NCI-H2107 (cell line): ENCODE measurements at places on chromosomes 7 and 10.

DNA sequence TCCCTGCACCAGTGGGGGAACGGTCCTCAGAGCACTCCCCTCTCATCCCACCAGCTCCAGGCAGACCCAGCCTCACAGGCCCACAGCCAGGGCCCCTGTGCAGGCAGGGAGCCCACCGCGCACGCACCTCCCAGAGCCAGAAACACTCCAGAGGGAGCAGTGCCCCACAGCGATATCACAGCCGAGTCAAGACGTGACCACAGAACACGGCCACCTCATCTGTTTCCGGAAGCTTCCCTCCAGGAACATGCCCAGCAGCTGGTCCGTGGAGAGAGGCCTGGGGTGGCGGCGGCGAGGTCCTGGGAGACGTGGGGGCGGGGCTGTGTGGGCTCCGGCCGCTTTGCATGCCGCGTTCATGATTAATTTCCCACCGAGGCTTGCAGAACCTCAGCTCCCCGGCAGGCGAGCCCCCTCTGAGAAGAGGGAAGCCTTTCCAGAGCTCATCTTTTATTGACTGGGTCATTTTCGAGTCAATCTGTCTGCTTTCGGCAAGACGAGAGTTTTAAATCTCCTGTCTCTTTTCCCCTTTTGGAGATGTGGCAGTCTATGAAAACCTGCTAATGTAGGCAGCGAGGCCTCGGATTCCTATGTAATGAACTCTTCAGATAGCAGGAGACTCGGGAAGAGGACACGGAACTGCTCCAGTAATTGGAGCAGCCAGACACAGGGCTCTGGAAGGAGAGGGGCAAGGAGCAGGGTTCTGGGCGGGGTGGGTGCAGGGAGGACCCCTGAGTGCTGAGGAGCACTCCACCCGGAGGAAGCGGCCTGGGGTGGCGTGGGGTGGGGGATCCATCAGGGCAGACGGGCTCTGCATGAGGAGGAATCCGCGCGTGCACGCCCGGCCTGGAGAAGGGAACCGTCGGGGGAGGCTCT is 242.8 kb downstream of the ELFN1 start:
- no peak for DNase-seq

- peak; percentile 7 for DNase-seq
Observed at GRCh38 chr10:75294866-75295701, 59.3 kb upstream of the COMTD1 start.

DNA sequence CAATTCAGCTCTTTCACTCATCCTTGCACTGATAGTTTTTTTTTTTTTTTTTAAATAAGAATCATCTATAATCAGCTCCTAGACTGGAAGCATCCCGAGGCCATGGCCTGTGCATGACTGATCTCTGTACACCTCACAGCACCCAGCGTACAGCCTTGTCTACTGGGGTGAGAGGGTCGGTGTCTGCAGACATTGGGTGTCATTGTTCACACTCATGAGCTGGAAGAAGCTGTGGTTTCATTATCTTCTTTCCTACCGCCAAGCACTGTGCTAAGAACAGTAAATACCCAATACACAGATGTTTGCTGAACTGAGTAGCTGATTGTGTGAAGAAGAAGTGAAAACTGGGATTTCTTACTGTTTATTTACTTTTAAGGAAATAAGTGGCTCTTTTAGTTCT is 123.6 kb downstream of the CLEC2L start:
- DNase-seq: no peak

DNA sequence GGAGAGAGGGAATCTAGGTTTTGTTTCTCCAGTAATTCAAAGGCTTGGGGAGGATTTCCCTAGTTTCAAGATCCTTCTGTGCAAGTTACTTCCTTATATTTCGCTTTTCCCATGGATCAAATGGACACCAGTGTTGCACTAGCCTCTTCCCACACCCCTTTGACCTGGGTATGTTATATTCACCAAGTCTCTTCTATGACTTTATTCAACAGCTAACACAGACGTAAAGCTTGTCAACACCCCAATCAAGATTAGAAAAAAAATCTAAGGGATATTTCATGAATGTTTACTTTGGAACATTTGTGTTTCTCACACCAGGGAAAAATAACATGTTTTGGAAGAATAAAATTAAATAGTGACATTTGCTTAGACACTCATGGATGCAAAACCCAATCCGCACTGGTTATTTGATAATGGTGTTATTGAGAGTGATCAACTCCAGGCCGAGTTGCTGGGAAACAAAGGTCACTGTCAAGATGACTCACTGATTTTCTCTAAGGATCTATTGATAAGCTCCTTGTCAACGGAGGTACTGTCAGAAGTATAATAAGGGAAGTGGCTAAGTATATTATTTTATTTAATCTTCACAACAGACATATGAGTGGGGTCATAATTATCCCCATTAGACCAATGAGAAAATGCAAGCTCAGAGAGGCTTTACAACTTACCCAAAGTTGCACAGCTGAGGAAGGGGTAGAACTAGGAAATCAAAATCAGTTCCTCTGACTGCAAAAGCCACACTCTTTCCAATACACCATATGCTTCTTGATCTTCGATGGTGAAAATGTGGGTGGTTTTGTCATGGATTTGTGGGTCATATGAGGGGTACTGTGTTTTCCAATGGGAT is 52.2 kb downstream of the CREB3L2 start:
- no peak for DNase-seq

- no peak for DNase-seq
Observed at GRCh38 chr7:37690206-37690605, 6.6 kb downstream of the GPR141 start.
